ENCODE measurements at places on chromosomes 11 and 22. TPM values are rescaled to one million over a fixed set of nuclear protein-coding genes. Genes with fewer than 3 reads are reported as not detected.
A peak's percentile ranks its signal among the peaks of the same experiment; 100 is the strongest.

The POTEH gene
- total RNA-seq, result not detected

DNA sequence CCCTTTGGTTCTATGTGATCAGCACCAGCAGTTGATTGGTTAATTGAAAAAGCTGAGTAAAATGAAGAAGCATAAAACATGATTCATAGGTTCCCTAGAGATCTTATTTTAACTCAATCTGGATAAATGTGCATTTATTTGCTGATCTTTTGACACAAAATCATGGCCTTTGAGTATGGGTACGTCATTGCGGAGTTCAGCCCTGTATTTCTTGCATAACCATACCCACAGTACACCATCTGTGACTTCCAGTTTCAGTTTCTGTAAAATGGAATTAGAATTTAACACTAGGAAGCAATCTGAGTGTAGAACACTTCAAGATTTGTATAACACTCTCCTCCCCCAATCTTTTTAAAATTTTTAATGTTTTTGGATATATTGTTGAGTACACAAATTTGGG is 358.2 kb downstream of the DDX10 start:
- H3K36me3 ChIP-seq, result no peaks in the 10 kb centered on the region
- no peak for DNase-seq
- no peaks in the 10 kb centered on the region for H3K27me3 ChIP-seq
- H3K27ac ChIP-seq, result no peak overlapping the region

DNA sequence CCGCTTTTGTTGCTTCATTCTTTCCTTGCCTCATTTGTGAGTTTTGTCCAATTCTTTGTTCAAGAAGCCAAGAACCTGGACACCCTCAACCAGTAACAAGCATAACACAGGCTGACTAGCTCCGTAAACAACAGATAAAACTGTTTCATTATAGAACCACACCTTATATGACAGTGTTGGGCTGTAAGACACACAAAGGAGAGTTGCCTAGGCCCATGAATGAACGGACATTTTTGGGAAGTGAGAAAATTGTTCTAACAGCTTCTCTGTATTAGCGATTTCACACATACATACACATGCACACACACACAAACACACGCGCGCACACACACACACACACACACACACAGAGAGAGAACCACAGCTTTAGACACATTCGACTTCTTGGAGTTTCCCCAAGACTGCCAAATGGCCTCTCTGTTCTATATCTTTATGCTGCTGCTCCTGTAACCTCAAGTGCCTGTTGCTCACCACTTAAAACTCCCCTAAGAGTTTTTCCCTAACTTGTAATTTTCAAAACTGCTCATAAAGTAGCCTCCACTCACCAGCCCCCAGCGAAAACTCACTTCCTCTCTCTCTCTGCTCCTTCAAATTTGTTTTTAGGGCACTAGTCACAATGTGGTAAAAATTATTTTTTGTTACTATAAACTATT is 35.9 kb downstream of the CTSC start:
- H3K4me1 ChIP-seq, result peaks cover 29% of the 10 kb centered on the region
- H3K4me3 ChIP-seq, result no peak overlapping the region
- H3K27me3 ChIP-seq, result no peaks in the 10 kb centered on the region
- H3K27ac ChIP-seq, result peak overlapping the region; percentile 58
- H3K36me3 ChIP-seq, result no peaks in the 10 kb centered on the region

- no peak for DNase-seq
- H3K4me3 ChIP-seq, result no peak overlapping the region
- H3K27ac ChIP-seq, result peak overlapping the region; percentile 52
- no peaks in the 10 kb centered on the region for H3K36me3 ChIP-seq
- H3K27me3 ChIP-seq, result no peaks in the 10 kb centered on the region
These were observed 81.9 kb upstream of the PICALM start for GRCh38 chr11:86150847-86151173.

DNA sequence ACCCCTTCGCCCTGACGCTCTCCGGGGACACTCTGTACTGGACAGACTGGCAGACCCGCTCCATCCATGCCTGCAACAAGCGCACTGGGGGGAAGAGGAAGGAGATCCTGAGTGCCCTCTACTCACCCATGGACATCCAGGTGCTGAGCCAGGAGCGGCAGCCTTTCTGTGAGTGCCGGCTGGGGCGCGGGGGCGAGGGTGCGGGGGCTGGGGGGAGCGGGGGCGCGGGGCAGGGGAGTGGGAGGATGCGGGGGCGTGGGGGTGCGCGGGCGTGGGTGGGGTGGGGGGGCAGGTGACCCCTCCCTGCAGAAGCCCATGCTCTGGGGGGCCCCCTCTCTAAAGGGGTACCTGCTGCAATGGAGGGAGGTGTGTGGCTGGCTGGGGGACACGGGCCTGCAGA is 51.4 kb downstream of the LRP5 start:
- no peak overlapping the region for H3K27ac ChIP-seq

DNA sequence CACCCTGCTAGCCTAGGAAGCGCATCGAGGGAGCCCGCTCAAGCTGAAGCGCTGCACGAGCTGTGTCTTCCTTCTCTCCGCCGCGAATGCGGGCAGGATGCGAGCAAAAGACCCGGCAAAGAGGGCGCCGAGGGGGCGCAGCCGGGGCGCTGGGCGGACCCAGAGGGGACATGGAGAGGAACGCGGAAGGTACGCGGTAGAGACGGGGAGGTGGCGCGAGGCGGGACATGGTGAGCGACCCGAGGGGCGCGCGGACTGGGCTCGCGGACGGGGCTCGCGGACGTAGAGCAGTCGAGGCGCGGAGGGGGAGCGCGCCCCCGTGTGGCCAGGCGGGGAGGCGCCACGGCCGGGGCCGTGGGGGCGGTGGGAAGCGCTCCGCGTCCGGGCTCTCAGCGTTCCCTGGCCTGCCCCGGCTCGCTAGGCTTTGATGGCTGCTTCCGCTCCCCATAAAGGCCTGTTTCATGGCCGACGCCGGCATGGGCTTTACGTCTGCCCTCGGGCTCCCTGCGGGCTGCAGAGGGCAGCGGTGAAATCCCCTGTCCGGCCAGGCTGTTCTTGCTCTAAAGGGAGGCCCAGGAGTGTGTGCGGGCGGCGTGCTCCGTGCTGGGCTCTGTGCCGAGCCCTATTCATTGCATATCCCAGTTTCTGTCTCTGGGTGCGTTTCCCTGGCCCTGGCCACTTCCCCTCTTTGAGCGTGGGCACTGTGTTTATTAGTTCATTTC is 31.2 kb upstream of the TRIM29 start:
- peak; percentile 95 for DNase-seq
- no peaks in the 10 kb centered on the region for H3K36me3 ChIP-seq
- H3K27ac ChIP-seq, result no peak overlapping the region
- H3K4me3 ChIP-seq, result peak overlapping the region; percentile 56
- H3K4me1 ChIP-seq, result peaks cover 19% of the 10 kb centered on the region

DNA sequence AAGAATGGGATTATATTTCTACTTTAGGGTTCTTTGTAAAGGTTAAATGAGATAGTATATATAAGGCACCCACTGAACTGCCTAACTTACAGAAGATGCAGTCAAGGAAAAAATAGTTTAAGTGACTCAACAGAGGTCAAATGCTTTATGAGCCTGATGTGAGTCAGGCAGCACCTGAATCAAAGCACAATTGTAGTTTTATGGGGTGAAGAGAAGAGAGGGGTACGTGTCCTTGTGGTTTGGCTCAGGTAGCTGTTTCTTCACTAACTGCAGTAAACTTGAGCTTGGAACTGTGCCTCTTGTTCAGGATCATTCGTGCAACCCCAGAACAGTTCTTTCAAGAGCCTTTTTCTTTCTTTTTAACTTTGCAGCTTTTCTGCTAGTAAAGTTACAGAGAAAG is 125.2 kb upstream of the SPON1 start:
- no peak for DNase-seq
- H3K27ac ChIP-seq, result no peak overlapping the region
- H3K36me3 ChIP-seq, result no peaks in the 10 kb centered on the region
- H3K27me3 ChIP-seq, result no peaks in the 10 kb centered on the region
- no peaks in the 10 kb centered on the region for H3K4me1 ChIP-seq
- H3K4me3 ChIP-seq, result no peak overlapping the region

DNA sequence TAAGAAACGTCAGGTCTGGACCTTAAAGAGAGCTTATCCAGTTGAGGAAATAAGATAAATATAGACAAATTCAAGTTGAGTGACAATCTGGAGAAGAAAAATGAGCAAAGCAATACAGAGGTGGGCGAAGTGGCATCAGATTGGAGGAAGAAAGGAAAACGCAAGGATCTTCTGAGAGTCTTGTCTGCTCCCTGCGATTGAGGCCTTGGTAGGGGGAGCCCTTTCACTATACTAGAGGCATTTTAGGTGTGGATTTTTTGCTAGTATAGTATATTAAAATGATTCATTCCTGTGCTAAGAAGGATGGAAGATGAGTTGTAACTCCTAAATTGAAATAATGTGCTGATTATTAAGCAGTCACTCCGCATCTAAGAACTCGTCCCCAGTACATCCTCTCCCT is 8.1 kb downstream of the NUP50 start:
- no peak overlapping the region for H3K27ac ChIP-seq
- no peaks in the 10 kb centered on the region for H3K27me3 ChIP-seq
- H3K4me3 ChIP-seq, result no peak overlapping the region
- H3K36me3 ChIP-seq, result peaks cover 60% of the 10 kb centered on the region

DNA sequence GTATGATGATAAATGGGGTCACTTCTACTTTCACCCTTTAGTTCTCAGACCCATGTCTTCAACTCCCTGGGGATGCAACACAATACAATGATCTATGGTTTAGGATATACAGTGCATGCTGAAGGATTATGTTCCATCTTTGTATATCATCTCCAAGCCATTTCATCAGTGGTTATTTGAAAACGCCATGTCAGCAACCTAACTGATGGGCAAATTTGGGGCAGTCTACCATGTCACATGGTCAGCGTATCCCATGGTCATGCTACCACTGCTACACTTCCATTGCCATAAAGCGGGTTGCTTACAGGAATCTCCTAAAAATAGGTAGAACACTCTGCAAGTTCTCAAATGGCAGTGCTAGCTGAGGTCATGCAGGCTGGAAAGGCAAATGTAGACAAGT is 236.5 kb upstream of the ISX start:
- H3K27ac ChIP-seq, result no peak overlapping the region
- H3K27me3 ChIP-seq, result no peaks in the 10 kb centered on the region
- DNase-seq, result no peak

- DNase-seq, result no peak
- H3K27me3 ChIP-seq, result no peaks in the 10 kb centered on the region
- H3K4me1 ChIP-seq, result no peaks in the 10 kb centered on the region
- H3K36me3 ChIP-seq, result no peaks in the 10 kb centered on the region
- no peak overlapping the region for H3K4me3 ChIP-seq
- H3K27ac ChIP-seq, result no peak overlapping the region
These were observed 17.4 kb downstream of the DRD2 start for GRCh38 chr11:113457784-113458183.

The C11orf21 gene
- total RNA-seq, result 11.5 TPM

GRCh38 chr11:7513234-7514098 is at the start of gene PPFIBP2:
Gene PPFIBP2, plus strand, starts transcription at chr11:7513999. Its CDS starts 35,477 bp downstream, at chr11:7549476.
- H3K27me3 ChIP-seq, result no peaks in the 10 kb centered on the region
- peak; percentile 85 for DNase-seq
- H3K4me1 ChIP-seq, result peaks cover 30% of the 10 kb centered on the region
- H3K36me3 ChIP-seq, result no peaks in the 10 kb centered on the region
- peak within 1 kb of the TSS; percentile 87 for H3K4me3 ChIP-seq

DNA sequence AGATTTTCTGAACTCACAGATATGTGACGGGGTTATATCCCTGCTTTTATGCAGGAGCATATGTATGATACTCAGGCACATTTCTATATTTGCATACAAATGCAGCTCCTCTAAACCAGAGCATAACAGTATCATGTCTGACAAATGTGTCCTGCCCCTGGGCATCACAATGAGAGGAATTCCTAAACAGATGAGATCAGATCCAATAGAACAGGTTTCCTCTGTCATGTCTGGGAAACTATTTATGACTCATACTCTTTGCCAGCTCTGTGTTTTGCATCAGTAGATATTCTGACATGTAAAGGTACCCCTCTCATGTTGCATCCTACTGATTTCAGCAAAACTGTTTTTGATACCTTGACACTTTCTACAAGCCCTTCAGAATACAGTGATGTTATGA is 29.4 kb downstream of the SYT9 start:
- no peaks in the 10 kb centered on the region for H3K27me3 ChIP-seq
- no peaks in the 10 kb centered on the region for H3K36me3 ChIP-seq
- H3K4me1 ChIP-seq, result no peaks in the 10 kb centered on the region
- no peak for DNase-seq
- no peak overlapping the region for H3K4me3 ChIP-seq
- H3K27ac ChIP-seq, result no peak overlapping the region

Measured in upper lobe of left lung (tissue), 6 donors.